MM.1S (cell line): ENCODE measurements at places on chromosomes 16 and 17.

DNA sequence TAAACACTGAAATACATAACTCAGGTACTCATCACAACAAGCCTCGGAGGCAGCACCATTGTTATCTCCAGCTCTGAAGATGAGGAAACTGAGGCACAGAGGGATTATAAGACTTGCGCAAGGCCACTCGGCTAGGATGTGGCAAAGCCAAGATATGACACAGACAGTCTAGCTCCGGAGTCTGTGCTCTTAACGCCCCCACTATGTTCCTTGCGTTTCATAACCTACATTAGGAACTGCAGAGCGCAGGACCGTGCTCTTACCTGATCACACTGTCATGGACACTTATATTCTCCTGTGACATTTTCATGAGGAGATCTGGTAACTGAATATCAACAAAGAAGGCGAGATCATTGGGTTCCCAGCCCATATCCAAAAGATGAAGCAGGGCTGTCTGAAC is 85.1 kb downstream of the ZZEF1 start:
- H3K27me3 ChIP-seq = no peaks in the 10 kb centered on the region
- peaks cover 18% of the 10 kb centered on the region; the same call in 1 of the 2 replicates for H3K36me3 ChIP-seq
- H3K4me1 ChIP-seq = no peaks in the 10 kb centered on the region
- H3K27ac ChIP-seq = no peak overlapping the region
- no peak overlapping the region for H3K4me3 ChIP-seq

DNA sequence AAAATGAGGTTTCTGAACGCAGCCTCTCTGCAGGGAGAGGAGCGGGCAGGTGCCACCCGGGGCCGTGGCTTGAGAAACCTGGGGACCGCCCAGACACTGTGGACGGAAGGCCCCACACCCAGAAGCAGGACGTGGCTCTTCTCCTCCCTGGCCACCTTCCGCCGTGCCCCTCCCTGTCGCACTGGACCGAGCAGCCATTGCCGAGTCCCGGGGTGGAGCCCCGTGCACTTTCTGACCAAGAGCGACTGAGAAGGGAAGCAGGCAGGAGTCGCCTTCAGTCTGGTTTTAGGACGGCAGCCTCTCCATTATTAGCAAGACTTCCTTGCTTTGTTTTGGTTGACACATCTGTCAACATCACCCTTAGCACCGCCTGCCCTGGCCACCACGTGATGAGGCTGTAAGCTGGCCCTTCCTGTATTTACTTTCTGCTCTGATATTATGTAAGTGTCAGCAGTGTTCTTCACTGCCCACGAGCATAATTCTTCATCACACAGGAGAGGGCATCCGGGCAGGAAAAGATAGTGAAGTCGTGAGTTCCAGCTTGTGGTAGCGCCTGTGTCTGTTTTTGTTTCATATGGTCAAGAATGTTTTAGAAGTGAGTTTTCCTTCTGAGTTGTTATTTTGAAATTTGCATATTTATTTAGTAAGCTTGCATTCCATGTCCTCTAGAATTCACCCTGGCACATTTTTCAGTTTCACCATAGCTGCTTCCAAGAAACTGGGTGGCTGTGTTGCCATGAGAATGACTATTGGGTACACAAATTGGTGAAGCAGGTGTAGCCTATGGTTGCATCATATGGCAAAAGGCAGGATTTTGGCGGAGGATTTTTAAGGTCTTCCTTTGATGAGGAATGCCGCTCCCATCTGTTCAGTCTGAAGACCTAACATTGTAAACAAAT is 1.0 kb downstream of the HERPUD1 start:
- peak; percentile 57 for DNase-seq
- peak overlapping the region; percentile 95 for H3K4me3 ChIP-seq
- H3K4me1 ChIP-seq = peaks cover 26% of the 10 kb centered on the region
- H3K36me3 ChIP-seq = peaks cover 46% of the 10 kb centered on the region
- H3K27ac ChIP-seq = peak overlapping the region; percentile 100

DNA sequence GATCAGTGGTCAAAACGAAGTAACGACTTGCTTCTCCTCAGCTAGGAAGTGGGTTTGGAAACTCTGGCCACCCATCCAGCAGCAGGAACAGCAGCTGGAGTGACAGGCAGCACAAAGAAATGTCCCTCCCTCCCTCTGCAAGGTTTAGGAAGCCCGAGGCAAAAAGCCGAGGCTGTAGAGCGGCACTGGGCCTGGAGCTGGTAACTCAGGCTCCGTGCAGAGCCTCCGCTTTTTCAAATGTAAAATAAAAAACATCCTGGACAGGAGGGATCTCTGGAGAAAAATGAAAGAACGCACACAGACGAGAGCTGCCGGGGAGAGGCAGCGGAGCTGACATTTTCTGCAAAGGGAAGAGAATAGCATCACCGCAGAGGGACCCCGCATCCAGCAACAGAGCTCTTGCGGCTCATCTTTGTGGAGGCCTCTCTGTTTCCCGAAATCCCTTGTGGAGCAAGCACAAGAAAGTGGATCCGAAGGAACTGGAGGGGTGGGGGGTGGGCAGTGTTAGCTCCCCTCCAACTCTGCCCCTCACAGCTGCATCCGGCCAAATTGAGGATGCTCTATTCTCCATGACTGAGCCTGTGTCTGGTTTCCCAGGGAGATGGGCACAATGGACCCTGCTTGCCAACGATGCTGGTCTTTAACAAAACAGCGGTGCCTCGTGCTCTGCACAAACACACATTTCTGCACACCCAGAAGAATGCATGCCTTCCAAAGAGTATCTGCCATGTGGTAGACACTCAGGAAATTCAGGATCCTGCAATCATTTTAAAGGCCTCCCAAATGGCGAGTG is 335.5 kb upstream of the ZFHX3 start:
- no peaks in the 10 kb centered on the region for H3K27me3 ChIP-seq
- H3K4me3 ChIP-seq = no peak overlapping the region
- no peak for DNase-seq
- no peaks in the 10 kb centered on the region for H3K36me3 ChIP-seq

DNA sequence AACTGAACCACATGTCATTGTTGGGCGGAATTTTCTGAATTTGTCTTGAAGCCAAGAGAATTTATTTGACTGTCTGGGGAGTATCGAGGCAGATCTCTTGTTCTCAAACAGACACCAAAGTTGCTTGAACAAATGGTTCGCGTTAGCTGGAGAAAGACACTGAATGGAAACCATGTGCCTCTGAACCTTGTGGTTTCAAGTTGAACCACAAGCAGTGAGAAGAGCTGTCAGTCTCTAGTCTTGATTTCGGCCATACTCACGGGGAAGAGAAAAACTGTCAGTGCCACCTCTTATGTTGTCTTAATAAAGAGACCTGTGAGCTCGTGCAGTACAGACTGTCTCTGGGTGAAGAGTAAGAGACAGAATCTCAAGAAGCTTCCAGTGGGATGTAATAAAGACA is 886.5 kb upstream of the SOX9 start:
- H3K27ac ChIP-seq = no peak overlapping the region
- H3K36me3 ChIP-seq = no peaks in the 10 kb centered on the region
- H3K4me1 ChIP-seq = peaks cover 14% of the 10 kb centered on the region
- H3K27me3 ChIP-seq = no peaks in the 10 kb centered on the region; the same call in 1 of the 2 replicates

DNA sequence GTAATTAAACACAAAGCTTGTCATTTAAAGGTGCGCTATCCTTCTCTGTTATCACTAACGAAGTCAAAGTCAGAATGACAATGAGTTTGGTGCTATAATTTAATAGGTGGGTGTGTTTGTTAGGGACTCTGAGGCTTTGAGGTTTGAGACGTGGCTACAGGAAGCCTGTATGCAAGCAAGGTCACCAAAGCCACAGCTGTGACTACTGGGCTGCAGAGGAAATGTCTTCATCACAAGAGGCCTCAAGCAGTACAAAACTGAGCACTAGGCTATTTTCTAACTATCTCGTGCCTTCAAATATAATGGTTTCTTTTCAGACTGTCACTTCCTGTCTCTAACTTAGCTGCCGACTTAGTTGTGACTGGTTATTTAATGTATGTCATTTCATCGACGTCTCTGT is 141.2 kb downstream of the AATF start:
- H3K27me3 ChIP-seq = no peaks in the 10 kb centered on the region
- H3K4me1 ChIP-seq = peaks cover 27% of the 10 kb centered on the region
- no peaks in the 10 kb centered on the region for H3K36me3 ChIP-seq
- peak overlapping the region; percentile 84 for H3K27ac ChIP-seq
- no peak overlapping the region; the same call in 1 of the 2 replicates for H3K4me3 ChIP-seq
- peak; percentile 88 for DNase-seq

GRCh38 chr16:28572696-28573510 is 19.2 kb downstream of the SGF29 start:
- no peaks in the 10 kb centered on the region for H3K36me3 ChIP-seq
- H3K4me3 ChIP-seq = no peak overlapping the region
- no peak for DNase-seq
- H3K27ac ChIP-seq = no peak overlapping the region
- H3K27me3 ChIP-seq = no peaks in the 10 kb centered on the region
- no peaks in the 10 kb centered on the region for H3K4me1 ChIP-seq

GRCh38 chr17:68602289-68602688 is 1.1 kb upstream of the FAM20A start:
- H3K4me3 ChIP-seq = no peak overlapping the region
- H3K36me3 ChIP-seq = no peaks in the 10 kb centered on the region
- DNase-seq = no peak
- peaks cover 24% of the 10 kb centered on the region for H3K4me1 ChIP-seq
- no peaks in the 10 kb centered on the region for H3K27me3 ChIP-seq
- H3K27ac ChIP-seq = no peak overlapping the region

GRCh38 chr17:68829211-68829610 is 126.0 kb downstream of the ABCA8 start:
- no peak overlapping the region for H3K4me3 ChIP-seq
- DNase-seq = no peak
- H3K27ac ChIP-seq = no peak overlapping the region
- H3K4me1 ChIP-seq = no peaks in the 10 kb centered on the region

- DNase-seq = no peak
- no peak overlapping the region for H3K4me3 ChIP-seq
- no peak overlapping the region for H3K27ac ChIP-seq
Measured at GRCh38 chr16:15979801-15980200, 30.4 kb downstream of the ABCC1 start.

DNA sequence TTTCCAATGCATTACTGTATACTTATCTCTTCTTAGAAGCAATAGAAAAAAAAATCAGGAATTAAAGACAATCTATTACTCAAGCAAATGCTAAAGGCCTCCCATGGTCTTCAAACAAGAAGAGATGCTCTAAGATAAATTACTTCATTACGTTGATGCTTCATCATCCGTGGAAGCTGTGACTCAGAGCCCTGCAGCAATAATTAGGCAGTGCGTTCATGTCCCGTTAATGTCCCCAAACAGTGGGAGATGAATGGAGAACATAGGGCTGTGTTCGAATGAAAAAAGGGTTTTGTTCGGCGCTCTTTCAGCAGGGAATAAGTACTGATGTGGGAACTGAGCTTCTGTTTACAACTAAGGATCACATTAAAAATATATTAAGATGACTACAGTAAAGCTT is 15.9 kb upstream of the PDXDC1 start:
- H3K36me3 ChIP-seq = no peaks in the 10 kb centered on the region
- no peaks in the 10 kb centered on the region for H3K27me3 ChIP-seq
- DNase-seq = no peak
- no peak overlapping the region for H3K27ac ChIP-seq
- no peaks in the 10 kb centered on the region for H3K4me1 ChIP-seq

DNA sequence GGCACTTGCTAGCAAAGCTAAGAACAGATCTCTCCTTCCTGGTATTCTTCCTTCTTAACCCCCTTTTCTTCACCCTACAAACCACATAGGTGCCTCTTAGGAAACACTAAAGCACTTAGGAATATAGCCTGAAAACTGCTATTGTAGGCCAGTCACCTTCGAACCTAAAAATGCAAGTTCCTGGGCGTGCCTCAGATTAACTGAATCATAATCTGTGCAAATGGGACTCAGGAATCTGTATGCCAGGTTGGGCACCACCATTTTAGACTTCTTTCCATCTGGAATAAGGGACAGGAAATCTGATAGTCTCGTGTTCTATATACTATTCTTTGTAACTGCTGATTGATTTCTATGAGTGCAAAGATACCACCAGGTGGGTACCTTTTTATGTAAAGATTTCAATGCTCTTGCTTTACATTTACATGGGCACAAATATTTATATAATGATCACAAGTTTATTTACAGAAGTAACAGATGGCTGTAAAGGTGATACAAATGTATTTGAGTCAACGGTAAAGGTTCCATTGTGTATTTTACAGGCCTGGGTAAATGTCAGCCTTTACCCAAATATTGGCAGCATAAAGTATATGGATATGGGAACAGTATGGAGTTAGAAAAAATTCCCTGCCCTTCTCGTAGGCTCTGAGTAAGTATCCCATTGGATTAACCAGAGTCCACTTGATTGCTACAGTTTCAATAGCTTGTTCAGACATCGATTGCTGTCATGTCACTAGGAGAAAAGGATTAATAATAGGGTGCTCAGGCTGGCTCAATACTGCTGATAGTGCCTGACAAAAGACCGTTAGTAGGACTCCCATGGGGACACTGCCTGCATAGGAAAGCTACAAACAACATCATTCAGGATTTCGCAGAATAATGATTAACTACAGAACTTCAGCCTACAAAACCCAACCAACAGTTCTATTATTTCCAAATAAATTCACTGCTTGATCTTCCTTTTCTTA is 124.7 kb downstream of the SNX11 start:
- H3K27me3 ChIP-seq = no peaks in the 10 kb centered on the region
- H3K36me3 ChIP-seq = no peaks in the 10 kb centered on the region
- H3K4me3 ChIP-seq = no peak overlapping the region
- DNase-seq = no peak
- no peak overlapping the region for H3K27ac ChIP-seq
- H3K4me1 ChIP-seq = 0 out of 2 replicates have a peak, but pooled peaks cover 7% of the 10 kb centered on the region
